T-helper 1 cell (primary cell): ENCODE measurements at places on chromosomes 12 and 14.

DNA sequence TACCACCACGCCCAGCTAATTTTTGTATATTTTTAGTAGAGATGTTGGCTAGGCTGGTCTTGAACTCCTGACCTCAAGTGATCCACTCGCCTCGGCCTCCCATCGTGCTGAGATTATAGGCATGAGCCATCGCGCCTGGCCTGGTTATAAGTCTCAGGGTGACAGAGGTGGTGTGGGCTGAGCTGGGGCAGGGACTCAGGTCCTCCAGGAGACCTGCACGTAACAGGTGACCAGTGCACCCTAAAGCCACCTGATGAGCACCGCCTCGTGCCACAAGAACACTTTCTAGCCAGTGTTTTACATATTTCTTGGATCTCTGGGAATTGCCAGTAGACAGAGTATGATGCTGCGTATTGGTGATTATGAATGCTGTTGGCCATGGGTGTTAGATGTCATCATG, 136.5 kb upstream of the CPM start:
- no peak for DNase-seq

DNA sequence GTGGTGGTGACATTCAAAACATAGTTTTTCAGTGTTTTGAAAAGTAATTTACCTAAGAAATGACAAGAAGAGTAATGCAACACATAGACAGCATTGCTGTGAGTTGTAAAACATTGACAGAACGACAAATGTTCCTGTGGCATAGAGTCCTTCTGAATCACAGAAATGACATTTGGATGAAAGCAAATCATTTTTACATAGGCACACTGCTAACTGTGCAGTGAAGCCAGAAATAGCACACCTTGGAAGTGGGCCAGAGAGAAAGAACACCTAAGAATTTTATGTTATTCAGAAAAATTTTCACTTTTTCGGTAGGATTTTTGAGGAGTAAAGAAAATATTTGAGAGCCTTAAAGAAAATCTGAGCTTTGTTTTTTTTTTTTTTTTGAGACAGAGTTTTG, 100.6 kb downstream of the ANO4 start:
- no peak for DNase-seq

- DNase-seq: no peak
Observed at GRCh38 chr14:104425763-104426646, 153.6 kb upstream of the C14orf180 start.

GRCh38 chr12:115898670-115899069, 378.8 kb downstream of the MED13L start:
- DNase-seq: no peak

GRCh38 chr12:59405992-59406391, 189.8 kb upstream of the SLC16A7 start:
- no peak for DNase-seq

DNA sequence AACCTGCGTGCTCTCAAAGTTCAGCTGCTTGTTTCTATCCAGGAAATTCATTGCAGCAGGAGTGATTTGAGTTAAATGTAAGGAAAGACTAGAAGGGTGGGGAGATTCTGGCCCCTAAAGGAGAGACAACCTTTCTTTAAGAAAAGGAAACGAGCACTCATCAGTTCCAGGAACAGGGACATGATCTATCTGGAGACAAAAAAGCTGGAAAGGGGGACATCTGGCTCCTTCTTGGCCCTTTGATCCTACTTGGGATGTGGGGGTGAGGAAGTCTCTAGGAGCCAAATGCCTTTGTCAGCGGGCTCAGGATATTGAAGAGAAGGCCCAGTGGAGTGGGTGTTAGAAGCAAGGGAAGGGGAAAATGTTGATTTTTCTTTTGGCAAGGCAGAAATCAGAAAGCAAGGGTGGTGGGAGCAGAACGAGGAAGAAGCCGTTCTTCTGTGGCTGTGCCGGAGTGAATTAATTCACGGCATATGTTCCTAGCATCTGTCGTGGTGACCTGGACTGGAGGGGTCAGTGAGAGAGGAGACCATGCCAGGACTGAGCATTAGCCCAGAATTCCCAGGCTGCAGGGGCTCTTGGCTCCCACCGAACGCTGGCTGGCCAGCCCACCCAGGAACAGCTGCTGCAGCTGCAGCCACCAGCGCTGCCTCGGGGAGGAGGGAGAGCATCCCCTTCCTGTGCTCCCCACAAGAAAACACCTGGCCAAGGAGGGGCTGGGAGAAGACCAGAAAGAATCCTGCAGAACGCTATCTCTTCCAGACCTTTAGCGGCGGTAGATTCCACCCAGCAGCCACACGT, 62.8 kb upstream of the GPATCH2L start:
- no peak for DNase-seq

- DNase-seq: no peak
Observed at GRCh38 chr14:80946187-80946586, 4.6 kb upstream of the CEP128 start.

DNA sequence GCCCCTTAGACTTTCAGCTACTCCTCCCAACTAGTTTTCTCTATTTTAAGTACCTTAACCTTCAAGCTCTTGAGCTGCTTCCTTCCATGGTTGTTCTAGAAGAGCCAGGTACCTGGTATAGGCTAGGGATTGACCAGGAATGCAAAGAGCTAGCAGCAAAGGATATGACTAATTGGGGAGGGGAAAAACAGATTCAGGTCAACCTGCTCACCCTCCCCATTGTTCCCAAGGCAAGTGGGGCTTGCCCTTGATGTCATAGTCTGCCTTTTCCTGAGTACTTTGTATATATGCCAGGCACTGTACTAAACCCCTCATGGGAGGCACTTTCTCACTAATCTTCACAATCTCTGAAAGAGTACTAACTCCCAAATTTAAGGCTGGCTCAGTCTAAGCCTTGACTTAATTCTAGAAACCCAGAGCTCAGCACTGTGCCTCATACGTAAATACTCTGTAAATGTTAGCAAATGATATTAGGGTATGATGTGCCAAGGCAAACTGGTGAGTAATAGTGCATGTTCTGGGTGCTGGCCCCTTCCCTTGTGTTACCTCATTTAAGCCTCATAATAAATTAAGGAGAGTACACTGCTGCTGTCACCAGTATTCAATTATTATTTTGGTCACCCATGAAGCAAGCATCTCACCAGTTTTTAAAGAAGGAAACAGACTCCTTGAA, 42.2 kb downstream of the SUDS3 start:
- no peak for DNase-seq

- no peak for DNase-seq
Observed at GRCh38 chr12:106248846-106249371, 1.1 kb upstream of the CKAP4 start.

DNA sequence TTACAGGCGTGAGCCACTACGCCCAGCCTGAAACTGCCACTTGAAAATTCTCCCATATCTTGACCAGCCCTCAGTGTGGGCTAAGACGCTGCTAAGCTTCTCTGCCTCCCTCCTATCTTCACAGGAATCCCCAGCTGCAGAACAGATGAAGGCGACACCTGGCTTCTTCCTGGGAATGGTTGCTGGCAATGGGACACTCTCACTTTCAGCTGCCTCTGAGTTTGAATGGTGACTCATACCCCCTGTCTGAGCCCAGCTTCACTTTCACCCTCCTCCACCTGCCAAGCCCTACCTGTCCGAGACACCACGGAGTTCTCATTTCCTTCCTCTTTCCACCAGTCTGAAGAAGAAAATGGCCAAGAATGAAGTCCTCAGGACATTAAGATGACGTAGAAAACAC, 18.3 kb upstream of the VASH1 start:
- DNase-seq: no peak

GRCh38 chr14:52926953-52927352, 23.9 kb downstream of the FERMT2 start:
- DNase-seq: no peak

- DNase-seq: no peak
Observed at GRCh38 chr12:131573631-131574394, 137.1 kb upstream of the SFSWAP start.

- DNase-seq: no peak
Observed at GRCh38 chr12:32051511-32052211, 55.0 kb upstream of the BICD1 start.

DNA sequence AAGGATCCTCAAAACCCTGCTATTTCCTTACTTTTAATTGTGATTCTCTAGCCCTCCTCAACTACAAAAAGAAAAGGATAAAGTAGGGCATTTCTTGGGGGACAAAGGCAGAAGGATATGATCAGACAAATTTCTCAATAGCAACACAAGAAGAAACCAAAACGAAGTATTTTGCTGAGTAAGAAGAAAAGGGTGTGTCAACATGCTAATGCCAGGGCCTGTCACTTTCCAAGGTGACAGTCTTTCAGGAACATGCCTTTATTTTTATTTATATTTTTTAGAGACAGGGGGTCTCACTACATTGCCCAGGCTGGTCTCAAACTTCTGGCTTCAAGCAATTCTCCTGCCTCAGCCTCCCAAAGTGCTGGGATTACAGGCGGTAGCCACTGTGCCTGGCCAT, 39.8 kb downstream of the CBX5 start:
- DNase-seq: no peak

GRCh38 chr12:99284161-99284560, 363.4 kb upstream of the GARIN6 start:
- DNase-seq: no peak

GRCh38 chr12:2925322-2925995, 33.7 kb upstream of the TEAD4 start:
- DNase-seq: no peak

GRCh38 chr14:101821528-101821927, 60.0 kb downstream of the PPP2R5C start:
- peak; percentile 61 for DNase-seq

- DNase-seq: no peak
Observed at GRCh38 chr14:31968107-31968810, 108.8 kb upstream of the ARHGAP5 start.

DNA sequence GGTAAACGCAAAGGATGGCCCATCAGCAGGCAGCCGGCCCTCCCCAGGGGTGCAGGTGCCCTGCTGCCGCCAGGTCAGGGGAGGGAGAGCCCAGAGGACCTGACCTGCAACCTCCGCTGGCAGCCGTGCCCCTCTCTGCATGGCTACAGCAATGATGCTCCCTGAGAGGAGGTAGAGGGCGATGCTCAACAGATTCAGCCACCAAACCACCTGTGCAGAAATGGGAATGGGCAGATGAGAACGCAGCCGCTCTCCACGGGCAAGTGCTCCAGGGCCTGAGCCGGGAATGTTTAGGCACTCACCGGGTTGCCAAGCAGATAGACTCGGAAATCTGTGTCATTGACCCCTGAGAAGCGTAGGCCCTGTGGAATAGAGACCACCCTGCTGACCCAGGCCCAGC, 8.7 kb upstream of the NGB start:
- DNase-seq: no peak

DNA sequence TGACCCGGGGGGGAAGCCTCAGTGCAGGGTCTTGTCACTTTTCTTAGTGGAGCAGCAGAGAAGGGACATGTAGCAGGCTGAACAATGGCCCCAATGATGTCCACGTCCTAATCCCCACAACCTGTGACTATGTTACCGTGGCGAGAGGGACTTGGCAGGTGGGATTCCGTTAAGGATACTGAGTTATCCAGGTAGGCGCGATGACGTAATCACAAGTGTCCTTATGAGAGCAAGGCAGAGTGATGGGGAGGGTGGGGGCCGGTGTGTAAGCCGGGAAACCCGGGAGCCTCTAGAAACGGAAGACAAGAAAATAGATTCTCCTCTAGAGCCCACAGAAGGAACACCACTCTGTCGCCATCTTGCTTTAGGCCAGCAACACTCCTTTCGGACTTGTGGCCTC, 4.4 kb downstream of the OTUB2 start:
- DNase-seq: no peak

- no peak for DNase-seq
Observed at GRCh38 chr12:96206936-96207662, 12.9 kb downstream of the ELK3 start.

DNA sequence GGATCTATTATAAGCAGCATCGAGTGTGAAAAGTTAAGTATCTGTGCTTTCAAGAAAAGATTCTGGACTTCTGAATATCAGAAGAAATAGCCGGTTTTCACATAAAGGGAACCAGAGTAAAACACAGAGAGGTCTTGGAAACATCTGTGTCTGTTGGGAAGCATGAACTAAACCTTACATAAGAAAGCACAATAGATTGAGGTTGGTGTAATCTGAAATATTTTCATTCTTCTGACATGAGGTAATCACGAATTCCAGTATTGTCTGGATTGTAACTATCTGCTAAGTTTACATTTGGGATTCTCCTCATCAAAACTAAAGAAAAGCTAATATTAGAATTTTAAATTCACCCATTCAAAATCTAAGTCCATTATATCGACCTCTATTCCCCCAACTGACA, 161.3 kb downstream of the CPNE8 start:
- DNase-seq: no peak

DNA sequence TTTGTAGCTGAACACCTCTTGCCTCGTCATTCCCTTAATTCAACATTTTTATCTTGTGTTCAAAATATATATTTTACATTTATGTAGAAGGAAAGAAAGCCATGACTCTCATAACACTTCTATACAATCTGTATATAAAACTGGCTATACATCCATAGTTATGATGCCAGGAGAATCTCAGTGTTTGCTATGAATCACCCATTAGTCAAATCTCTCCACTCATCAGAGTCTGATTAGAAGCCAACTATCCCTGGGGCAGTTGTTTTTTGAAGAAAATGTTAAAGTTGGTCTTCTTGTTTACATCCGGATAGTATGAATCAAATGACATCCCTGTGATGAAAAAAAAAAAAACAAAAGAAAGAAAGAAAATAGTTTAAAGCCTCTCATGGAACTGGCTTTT, 503.9 kb downstream of the NELL2 start:
- DNase-seq: no peak

DNA sequence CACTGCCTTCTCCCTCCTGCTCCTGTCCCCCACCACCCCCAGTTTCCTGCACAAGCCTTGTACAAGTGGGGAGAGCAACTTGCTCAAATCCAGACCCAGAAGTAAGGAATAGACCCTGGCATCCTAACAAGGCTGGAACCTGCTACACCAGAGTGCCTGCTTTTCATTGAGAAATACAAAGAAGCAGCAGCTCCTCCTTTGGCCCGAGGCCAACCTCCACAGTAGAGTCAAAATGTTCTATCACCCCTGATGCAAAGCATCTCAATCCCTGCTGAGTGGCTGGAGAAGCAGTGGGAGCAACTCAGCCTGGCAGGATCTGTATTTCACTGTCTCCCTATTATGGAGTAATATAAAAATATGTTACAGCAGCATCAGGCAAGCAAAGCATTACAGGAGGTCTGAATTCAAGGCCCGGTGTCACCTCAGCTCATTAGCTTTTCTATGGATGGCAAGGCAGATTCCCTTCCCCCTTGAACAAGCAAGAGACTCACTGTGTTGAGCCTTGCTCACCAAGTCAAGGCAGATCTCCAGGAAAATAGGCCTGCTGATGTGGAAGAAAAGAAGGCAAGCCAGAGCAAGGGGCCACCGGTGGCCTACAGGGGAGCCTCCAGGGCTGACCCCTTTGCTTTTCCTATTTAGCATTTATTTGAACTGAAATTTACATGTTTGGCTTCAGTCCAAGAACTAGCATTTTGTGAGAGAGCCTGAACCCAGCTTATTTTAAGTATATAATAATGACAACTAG, 186.3 kb upstream of the EGLN3 start:
- no peak for DNase-seq

- no peak for DNase-seq
Observed at GRCh38 chr14:32070282-32070681, 6.8 kb upstream of the ARHGAP5 start.

DNA sequence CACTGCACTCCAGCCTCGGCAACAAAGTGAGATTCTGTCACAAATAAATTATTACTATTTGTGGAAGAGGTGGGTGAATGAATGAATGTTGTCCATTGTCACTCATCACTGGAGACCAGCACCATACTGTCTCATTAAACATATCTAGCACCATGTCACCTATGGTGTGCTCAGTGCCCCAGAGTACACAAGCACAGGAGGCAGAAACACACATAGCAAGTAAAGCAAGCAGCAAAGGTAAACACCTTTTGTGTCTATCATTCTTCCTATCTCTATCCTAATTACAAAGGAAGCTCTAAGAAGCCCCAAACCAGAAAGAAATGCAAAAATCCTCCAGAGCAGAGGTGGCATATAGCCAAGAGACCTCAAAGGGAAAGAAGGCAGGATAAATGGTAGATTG, 9.2 kb downstream of the ERO1A start:
- DNase-seq: no peak
